Ovary (tissue), 10 donors: ENCODE measurements at places on chromosomes 13 and 19. TPM values are rescaled to one million over a fixed set of nuclear protein-coding genes. Genes with fewer than 3 reads are reported as not detected.

GRCh38 chr19:5038631-5039271 is 69.8 kb downstream of the KDM4B start:
- no peak for DNase-seq

- no peak for DNase-seq
These were observed 227.0 kb downstream of the SPRY2 start for GRCh38 chr13:80113714-80114454.

DNA sequence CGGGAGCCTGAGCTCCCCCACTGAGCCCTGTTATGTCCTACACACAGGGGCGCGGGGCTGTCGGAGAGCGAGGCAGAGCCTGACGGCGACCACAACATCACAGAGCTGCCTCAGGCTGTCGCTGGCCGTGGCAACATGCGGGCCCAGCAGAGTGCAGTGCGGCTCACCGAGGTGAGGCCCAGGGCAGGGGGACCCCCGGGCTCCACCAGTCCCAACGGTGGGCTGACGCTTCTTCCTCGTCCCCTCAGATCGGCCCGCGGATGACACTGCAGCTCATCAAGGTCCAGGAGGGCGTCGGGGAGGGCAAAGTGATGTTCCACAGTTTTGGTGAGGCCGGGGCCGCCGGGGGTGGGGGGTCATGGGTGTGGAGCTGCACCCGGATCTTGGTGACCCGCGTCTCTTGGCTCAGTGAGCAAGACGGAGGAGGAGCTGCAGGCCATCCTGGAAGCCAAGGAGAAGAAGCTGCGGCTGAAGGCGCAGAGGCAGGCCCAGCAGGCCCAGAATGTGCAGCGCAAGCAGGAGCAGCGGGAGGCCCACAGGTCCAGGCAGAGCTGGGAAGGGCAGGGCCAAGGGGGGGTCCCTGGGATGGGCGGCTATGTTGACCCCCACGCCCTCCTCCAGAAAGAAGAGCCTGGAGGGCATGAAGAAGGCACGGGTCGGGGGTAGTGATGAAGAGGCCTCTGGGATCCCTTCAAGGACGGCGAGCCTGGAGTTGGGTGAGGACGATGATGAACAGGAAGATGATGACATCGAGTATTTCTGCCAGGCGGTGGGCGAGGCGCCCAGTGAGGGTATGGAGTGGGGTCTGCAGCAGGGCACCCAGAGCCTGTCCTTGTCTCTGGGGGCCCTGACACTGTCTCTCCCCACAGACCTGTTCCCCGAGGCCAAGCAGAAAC is 1.2 kb upstream of the P2RY11 start:
- DNase-seq = no peak

DNA sequence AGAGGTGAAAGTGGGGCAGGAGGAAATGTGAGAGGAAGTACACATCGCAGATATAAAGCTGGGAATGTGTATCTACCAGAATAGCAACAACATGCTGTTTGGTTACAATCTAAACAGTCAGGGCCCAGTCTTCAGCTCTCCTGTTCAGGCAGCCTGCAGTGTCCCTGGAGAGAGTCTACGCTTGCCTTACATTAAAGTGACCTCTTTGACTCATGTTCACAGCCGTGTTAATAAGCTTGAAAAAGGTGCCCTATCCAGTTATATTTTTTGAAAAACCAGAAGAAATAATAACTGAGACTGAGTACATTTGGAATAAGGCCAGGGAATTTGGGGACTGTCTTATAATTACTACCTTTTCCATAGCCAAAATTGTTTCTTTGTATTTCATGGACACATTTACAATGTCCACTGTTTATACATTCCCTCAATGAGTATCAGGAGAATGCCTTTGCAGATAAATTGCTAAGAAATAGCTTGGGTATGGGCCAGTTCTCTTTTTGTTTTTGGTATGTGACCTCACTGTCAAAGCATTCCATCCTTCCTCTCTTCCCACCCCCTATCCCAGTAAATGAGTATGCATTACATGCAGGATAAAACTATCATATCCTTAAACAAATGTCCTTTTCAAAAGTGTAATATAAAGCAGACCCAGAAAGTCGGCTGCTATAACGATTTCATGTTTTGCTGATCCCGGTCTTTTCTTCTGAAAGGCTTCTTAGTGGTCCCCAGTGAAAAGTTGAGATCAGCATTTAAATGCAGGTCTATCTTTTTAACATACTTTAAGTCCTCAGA is 82.6 kb downstream of the PCDH9 start:
- no peak for DNase-seq

GRCh38 chr19:13255719-13256059 is 105.5 kb downstream of the IER2 start:
- no peak for DNase-seq

GRCh38 chr13:30105381-30105780 is 202.0 kb downstream of the KATNAL1 start:
- DNase-seq = no peak

- DNase-seq = no peak
These were observed 412.4 kb downstream of the SUCLA2 start for GRCh38 chr13:47588676-47589075.

DNA sequence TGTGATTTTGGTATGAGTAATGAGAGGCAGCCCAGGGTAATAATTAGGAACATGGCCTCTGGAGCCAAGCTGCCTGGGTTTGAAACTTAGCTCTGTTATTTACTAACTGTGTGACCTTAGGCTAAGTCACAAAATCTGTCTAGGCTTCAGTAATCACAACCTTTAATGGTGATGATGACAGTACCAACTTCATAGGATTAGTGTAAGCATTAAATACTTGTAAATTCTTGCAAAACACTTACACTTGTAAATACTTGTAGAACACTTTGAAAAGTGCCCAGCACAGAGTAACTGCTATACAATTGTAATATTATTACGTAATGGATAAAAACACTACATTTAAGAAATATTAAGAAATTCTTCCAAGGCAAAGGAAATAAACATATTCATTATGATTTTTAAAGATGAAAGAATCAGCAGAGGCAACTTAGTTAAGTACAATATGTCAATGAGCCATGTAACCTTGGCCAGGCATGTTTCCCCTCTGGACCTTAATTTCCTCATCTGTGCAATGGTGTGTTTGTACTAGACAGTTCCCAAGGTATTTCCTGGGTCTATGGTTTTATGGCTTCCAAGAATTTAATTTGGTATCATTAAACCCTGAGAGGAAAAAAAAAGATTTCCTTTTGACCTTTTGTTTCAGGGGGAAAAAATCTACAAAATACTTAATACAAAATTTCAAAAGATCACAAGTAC is 628.5 kb upstream of the KLHL1 start:
- no peak for DNase-seq

The NCR1 gene
- total RNA-seq = not detected

The ZNF888 gene
- 7.9 TPM for total RNA-seq

The CYP2F1 gene
- total RNA-seq = not detected

The DAND5 gene
- not detected for total RNA-seq

The PSG3 gene
- total RNA-seq = not detected
